ENCODE measurements at places on chromosomes 16 and 17. TPM values are rescaled to one million over a fixed set of nuclear protein-coding genes. Genes with fewer than 3 reads are reported as not detected.

The DNAAF8 gene
- 0.14 TPM for total RNA-seq

GRCh38 chr16:21563676-21564075 is 35.7 kb upstream of the METTL9 start:
- no peak for DNase-seq
- H3K27me3 ChIP-seq: no peaks in the 10 kb centered on the region
- no peaks in the 10 kb centered on the region for H3K36me3 ChIP-seq
- H3K4me1 ChIP-seq: no peaks in the 10 kb centered on the region
- H3K27ac ChIP-seq: no peak overlapping the region
- no peak overlapping the region for H3K4me3 ChIP-seq

DNA sequence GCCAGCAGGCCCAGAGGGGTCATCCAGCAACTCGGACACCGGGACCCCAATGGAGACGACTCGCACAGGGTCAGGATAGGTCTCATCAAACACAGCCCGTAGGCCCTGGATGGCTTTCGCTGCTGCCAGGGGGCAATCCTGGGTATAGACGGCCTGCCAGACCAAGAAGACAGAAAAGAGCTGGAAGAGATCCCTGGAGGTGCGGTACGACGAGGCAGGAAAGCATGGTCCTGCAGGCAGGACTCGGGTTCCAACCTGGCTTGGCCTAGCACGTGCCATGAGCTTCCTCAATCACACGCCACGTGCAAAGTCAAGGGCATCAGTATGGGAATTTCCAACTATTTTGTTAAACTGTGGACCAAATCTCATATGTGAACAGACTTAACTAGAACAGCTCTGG is 6.3 kb upstream of the EXOSC6 start:
- H3K4me1 ChIP-seq: no peaks in the 10 kb centered on the region
- H3K36me3 ChIP-seq: peaks cover 85% of the 10 kb centered on the region
- no peak overlapping the region for H3K27ac ChIP-seq
- no peaks in the 10 kb centered on the region for H3K27me3 ChIP-seq
- DNase-seq: no peak
- H3K4me3 ChIP-seq: no peak overlapping the region

DNA sequence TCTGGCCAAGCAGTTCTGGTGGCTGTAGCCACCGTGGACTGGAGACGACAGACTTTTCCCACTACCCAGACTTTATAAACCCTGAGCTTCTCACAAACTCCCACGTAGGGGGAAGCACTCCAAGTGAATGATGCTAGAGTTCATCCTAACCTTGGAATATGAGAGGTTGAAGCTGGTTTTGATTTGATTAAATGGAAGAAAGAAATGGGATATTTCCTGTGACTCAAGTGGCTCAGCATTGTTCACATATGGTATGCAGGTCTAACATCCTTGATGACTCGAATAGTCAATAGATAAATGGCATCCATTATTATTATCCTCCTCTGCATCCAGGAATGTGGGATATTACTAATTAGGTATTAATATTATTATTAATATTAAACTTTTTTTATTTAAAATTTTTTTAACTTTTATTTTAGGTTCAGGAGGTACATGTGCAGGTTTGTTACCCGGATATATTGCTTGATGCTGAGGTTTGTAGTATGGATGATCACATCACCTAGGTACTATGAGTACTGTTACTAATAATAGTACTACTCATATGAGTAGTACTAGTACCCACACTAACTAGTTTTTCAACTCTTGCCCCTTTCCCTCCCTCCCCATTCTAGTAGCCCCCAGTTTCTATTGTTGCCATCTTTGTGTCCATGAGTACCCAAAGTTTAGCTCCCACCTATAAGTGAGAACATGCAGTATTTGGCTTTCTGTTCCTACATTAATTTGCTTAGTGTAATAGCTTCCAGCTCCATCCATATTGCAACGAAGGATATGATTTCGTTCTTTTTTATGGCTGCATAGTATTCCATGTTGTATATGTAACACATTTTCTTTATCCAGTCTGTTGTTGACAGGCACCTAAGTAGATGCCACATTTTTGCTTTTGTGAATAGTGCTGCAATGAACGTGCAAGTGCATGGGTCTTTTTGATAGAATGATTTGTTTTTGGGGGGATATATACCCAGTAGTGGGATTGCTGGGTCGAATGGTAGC is 22.9 kb downstream of the PIK3R6 start:
- no peak overlapping the region for H3K4me3 ChIP-seq
- peaks cover 3% of the 10 kb centered on the region for H3K27me3 ChIP-seq
- no peak for DNase-seq
- no peaks in the 10 kb centered on the region for H3K36me3 ChIP-seq

GRCh38 chr17:51533821-51534220 is 273.5 kb downstream of the UTP18 start:
- no peaks in the 10 kb centered on the region for H3K36me3 ChIP-seq
- no peak overlapping the region for H3K4me3 ChIP-seq
- H3K4me1 ChIP-seq: no peaks in the 10 kb centered on the region
- H3K27ac ChIP-seq: no peak overlapping the region
- DNase-seq: no peak

GRCh38 chr16:48831076-48831722 is 221.2 kb upstream of the N4BP1 start:
- H3K4me3 ChIP-seq: no peak overlapping the region
- no peak overlapping the region for H3K27ac ChIP-seq
- no peaks in the 10 kb centered on the region for H3K36me3 ChIP-seq
- no peaks in the 10 kb centered on the region for H3K27me3 ChIP-seq
- peaks cover 9% of the 10 kb centered on the region for H3K4me1 ChIP-seq

- no peak overlapping the region for H3K27ac ChIP-seq
- no peaks in the 10 kb centered on the region for H3K4me1 ChIP-seq
- no peak for DNase-seq
- H3K27me3 ChIP-seq: peaks cover 6% of the 10 kb centered on the region
- H3K4me3 ChIP-seq: no peak overlapping the region
Measured at GRCh38 chr16:75727221-75727620, 931 bp upstream of the CPHXL start.
